ENCODE measurements at places on chromosomes 11 and 22.

- no peak for DNase-seq
Observed at GRCh38 chr11:9377036-9377435, 7.4 kb upstream of the IPO7 start.

GRCh38 chr11:64553554-64554201 is 37.3 kb upstream of the SLC22A12 start:
- peak; percentile 51 for DNase-seq

DNA sequence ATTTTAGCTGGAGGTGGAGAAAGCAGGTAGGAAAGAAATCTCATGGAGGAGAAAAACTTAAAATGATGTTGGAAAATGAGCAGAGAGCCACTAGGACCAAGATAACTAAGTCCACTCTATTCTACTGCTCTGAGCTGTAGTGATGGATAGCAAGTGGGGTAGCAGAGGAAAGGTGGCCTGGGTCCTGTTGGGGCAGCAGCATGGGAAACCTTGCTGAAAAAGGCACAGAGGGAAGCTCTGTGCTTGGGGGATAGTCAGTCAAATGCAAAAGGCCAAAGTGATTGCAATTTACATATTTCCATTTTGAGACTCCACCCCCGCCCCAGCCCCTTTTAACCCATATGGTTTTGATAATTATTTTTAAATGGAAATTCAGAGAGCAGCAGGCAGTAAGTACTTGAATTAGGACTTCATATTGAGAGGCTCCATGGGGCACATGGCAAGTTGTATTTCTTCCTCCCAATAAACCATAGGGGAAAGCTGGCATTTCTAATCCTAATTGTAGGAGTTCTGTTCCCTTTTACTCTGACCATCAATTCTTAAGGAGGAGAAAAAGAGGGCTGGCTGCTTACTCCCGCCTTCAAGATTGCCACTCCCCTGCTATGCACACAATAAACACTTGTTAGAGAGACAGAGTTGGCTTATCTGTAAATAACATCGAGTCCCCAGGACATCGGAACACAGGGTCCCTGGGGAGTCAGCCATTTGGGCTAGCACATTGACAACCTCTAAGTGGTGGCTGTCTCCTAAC is 1341.5 kb upstream of the TENM4 start:
- DNase-seq, result no peak

- DNase-seq, result no peak
Observed at GRCh38 chr11:118820412-118821357, 29.7 kb upstream of the DDX6 start.

DNA sequence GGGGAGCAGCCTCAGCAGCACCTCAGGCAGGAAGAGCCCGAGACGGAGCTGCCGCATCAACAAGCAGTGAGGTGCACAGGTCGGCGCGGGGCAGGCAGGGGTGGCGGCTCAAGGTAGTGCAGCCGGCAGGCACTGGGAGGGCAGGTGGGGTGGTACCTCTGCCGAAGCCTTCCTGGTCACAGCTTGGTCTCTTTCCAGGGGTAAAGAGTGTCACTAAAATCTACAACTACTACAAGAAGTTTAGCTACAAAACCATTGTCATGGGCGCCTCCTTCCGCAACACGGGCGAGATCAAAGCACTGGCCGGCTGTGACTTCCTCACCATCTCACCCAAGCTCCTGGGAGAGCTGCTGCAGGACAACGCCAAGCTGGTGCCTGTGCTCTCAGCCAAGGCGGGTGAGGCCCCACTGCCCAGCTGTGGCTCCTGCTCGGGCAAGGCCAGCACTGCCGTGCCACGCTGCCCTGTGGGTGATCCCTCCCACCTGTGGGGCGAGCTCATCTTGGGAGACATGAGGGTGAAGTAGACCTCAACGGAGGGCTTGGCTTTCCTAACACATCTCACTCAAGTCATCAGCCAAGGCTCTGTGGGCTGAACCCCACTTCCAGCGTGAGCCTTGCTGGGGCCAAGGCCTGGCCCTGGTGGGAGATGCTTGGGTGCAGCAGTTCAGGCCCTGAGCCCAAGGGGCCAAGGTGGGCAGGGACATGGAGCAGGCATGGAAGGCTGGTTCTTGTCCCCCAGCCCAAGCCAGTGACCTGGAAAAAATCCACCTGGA is 13.6 kb downstream of the GATD1 start:
- no peak for DNase-seq

GRCh38 chr22:25709758-25710157 is 32.2 kb upstream of the MYO18B start:
- no peak for DNase-seq

- DNase-seq, result no peak
Observed at GRCh38 chr11:57744357-57744756, 3.1 kb downstream of the SELENOH start.

- no peak for DNase-seq
Observed at GRCh38 chr22:47210686-47211085, 448.2 kb downstream of the TBC1D22A start.

DNA sequence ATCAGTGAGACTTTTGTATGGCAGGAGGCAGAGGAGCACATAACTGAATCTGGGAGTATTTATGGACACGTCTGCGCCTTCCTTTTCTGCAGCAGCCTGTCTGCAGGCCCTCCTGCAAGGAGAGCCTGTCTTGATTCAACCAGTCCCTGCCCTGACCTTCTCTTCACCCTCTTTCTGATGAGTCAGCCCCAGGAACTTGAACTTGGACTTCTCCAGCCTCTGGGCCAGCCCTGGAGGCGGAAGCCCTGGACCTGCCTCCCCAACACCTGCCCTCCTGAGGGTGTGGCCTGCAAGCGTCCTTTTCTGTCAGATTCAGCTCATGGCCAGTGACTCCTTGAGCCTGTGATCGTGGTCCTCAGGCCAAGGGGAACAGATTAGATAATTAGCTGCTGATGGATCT is 20.0 kb downstream of the DAGLA start:
- peak; percentile 72 for DNase-seq

- peak; percentile 99 for DNase-seq
Observed at GRCh38 chr11:74278721-74279161, 32.7 kb downstream of the P4HA3 start.

DNA sequence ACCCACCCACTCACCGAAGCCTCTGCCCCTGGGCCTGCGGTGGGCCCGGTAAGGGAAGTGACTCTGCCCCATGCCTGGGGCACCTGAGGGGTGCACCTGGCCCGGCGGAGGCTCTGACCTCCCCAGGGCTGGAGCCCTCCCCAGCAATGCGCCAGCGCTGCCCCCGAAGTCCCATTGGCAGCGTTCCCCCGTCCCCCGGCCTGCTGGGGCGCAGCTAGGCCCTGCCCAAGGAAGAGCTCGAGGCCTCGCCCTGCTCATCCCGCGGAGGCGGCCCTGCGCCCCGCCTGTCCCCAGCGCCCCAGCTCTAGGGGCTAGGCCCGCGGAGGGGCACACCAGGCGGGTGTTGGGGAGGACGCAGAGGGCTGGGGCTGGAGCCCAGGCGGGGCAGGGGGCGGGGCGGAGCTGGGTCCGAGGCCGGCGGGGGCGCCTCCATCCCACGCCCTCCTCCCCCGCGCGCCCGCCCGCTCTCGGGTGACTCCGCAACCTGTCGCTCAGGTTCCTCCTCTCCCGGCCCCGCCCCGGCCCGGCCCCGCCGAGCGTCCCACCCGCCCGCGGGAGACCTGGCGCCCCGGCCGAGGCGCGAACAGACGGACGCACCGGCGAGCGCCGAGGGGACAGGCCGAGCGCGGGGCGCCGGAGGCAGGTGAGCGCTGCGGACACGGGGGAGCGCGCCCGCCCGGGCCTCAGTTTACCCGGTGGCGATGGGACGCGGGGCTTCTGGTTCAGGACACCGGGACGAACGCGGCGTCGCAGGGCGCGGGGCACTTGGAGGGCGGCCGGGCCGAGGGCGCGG is at the start of gene EPS8L2:
TSS of gene EPS8L2 (plus strand) at position 586 of the 793 bp plus-strand sequence. CDS start 3,177 bp downstream, outside the sequence.
- peak; percentile 16 for DNase-seq

DNA sequence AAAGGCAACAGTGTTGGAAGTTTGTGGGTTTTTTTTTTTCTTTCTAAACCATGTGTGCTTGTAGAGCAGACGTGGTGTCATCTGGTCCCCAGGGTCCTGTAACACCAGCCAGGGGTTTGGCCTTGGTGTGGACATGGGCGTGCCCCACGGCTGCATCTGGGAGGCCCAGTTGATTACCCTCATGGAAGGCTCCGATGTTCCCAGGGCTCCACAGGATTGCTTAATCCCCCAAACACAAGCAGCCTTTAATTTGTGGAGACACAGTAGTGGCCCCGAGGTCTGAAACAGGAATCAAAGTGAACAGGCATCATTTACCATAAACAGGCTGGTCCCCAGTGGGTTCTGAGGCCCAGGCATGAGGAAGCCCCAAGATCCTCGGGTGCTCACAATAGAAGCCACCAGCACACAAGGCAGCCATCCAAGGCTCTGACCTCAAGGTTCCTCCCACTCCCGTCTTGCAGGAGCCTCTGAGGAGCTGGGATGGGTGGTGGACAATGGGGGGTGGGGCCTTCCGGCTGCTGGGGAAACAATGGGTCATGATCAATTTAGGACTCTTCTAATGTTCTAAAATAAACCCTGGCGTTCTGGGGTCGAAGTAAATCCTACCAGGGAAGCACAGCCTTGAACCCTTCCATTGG is 115.0 kb upstream of the CD82 start:
- no peak for DNase-seq

DNA sequence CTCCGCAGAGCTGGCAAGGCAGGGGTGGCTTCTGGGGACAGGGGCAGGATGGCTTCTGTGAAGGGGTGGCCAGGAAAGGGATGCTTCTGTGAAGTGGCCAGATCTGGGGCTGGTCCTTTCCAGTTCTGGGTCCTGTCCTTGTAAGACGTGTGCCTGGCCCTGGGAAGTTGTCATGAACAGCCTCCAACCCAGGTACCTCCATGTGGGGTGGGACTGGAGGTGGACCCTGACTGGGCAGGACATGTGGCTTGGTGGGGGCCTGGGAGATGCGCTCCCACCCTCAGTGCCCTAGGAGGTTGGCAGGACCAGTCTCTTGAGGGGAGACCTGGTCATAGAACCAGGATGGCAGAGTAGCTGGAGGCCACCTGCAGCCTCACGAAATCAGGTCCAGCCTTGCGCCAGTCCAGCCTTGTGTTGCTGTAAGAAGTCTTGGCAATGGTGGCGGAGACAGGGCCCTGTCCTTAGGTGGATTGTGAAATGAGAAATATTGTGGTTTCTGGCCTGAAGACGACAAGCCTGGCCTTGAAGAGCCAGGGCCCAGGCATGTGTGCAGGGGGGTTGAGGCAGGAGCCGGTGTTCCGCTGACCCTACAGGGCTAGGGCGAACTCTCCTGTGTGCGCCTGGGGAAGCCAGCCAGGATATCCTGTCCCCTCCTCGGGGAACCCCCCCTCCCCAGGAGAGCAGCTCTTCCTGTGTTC is 2.6 kb downstream of the KCNQ1 start:
- DNase-seq, result no peak

DNA sequence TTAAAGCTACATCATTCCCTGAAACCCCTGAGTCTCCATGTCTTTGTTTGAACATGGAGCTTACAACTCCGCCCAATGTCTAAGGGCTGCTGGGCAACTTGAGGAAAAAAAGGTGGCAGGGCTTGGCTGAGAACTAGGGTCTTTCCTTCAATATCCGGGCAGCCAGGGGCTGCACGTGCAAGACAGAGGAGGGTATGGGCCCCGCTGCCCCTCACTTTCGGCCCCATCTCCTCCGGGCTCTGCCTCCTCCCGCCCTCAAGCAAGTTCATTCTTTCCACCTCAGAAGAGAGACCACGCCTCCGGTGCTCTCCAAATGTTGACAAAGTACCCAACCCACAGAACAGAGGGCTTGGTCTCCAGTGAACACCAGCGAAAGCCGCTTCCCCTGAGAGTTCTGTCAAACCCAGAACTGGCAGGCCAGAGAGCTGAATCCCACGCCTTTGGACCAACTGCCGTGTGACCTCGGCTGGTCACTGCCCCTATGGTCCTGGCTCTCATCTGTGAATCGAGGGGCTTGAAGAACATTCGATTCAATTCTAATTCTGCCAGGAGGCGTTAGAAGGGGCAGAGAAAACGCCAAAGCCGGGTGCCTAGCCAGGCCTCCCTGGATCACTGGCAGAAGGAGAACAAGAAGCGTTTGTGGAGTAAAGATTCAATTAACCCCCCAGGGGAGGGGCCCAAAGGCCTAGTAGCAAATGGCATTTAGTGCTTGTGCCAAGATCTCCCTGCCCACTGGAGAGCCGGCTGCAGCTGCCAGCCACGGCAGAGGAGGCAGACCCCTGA is 7.3 kb downstream of the PDGFB start:
- DNase-seq, result no peak

DNA sequence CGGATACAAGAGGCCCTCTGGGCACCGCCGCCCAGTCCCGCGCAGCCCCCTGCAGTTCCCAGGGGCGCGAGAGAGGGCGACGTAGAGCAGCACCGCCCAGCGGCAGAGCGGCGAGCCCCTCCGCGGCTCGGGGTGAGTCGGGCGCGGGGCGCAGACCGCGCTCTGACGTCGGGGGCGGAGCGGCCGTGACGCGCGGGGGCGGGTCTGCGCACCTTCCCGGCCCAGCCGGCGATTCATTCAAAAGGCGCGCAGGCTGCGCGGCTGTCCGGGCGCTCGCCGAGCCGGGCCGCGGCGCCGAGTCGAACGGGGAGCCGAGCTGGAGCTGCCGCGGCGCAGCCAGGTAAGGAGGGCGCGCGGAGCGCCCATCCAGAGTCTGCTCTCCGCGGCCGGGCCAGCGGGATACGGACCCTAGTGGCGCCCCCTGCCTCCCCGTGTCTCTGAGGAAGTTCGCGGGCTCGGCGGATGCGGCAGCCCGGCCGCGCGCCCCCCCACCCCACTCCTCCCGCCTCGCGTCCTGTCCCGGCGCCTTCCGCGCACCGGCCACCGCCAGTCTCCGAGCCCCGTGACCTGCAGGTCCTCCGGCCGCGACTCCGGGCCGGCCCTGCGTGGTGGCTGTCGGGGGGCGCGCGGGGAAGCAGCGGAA is at the start of gene RELT:
TSS of gene RELT (plus strand) at position 240 of the 643 bp plus-strand sequence. CDS start 12,738 bp downstream, outside the sequence.
- DNase-seq, result peak; percentile 91

DNA sequence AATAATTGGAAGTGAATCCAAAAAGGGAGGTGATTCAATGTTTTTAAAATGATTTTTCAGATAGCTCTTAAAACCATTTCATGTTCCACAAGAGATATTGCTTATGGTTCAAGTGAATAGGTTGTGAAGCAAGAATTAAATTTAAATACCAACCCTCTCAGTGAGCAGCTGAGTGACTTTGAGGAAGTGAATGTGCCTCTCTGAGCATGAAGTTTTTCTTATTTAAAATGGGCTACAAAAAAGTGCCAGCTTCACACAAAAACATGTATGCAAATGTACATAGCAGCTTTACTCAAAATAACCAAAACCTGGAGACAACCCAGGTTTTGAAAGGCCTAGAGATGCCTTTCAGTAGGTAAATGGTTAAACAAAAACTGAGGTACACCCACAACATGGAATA is 35.5 kb upstream of the GAB4 start:
- DNase-seq, result no peak

DNA sequence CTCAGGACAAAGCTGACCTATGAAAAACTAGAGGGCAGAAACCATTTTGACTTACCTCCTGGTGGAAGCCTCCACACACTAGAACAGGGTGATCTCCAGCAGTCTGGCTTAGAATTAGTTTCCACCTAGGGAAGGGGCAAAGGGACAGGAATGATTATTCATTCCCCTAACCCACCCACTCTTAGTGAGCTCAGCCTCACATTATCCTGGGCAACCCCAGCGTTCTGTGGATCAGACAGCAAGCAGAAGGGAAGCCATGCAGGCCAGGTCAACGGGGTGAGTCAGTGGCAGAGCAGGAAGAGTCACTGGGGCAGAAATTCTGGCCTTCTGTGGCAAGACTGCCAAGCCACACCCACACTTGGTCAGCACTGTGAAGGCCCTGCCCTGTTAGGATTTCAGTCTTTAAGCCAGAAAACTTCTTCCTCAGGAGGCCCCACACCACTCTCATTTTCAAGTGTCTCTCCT is 10.5 kb downstream of the NUMA1 start:
- DNase-seq, result peak; percentile 90

GRCh38 chr22:16965560-16965959 is 42.5 kb downstream of the GAB4 start:
- no peak for DNase-seq

GRCh38 chr11:78069465-78069864 is 5.8 kb downstream of the THRSP start:
- no peak for DNase-seq

GRCh38 chr11:112963368-112963955 is 2.2 kb downstream of the NCAM1 start:
- no peak for DNase-seq

Measured in EH (cell line).